ENCODE measurements at places on chromosomes 2 and 18. TPM values are rescaled to one million over a fixed set of nuclear protein-coding genes. Genes with fewer than 3 reads are reported as not detected.

CAB39 gene
- 71.7 TPM for total RNA-seq

GRCh38 chr2:235661167-235661937 is 167.5 kb downstream of the AGAP1 start:
- H3K4me1 ChIP-seq, result peaks cover 31% of the 10 kb centered on the region
- no peaks in the 10 kb centered on the region for H3K36me3 ChIP-seq
- DNase-seq, result no peak
- H3K4me3 ChIP-seq, result no peak overlapping the region
- no peaks in the 10 kb centered on the region for H3K27me3 ChIP-seq
- H3K27ac ChIP-seq, result no peak overlapping the region

GRCh38 chr2:211623096-211623495 is 915.5 kb downstream of the ERBB4 start:
- no peak overlapping the region for H3K27ac ChIP-seq
- H3K4me1 ChIP-seq, result no peaks in the 10 kb centered on the region
- DNase-seq, result no peak
- no peaks in the 10 kb centered on the region for H3K36me3 ChIP-seq

DNA sequence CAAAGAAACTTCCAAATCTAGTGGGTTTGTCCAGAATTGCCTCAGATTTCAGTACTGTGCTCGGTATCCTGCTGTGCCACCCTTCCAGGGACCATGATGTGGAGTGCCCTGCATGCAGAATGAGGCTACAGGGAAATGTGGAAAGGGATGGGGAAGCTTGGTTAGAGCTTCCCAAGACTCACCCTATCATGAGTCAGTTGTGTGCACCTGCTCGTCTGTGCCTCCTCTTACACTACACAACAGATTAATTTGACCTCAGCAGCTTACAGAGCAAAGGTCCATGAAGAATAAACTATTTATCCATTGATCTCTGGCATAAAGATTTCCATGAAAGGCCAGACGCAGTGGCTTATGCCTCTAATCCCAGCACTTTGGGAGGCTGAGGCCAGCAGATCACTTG is 21.3 kb upstream of the NCK2 start:
- H3K27ac ChIP-seq, result no peak overlapping the region
- peaks cover 27% of the 10 kb centered on the region for H3K27me3 ChIP-seq
- DNase-seq, result no peak
- no peak overlapping the region for H3K4me3 ChIP-seq
- no peaks in the 10 kb centered on the region for H3K36me3 ChIP-seq

HEATR5B gene
- total RNA-seq, result 17.9 TPM

EDAR gene
- total RNA-seq, result not detected

- H3K4me3 ChIP-seq, result no peak overlapping the region
- DNase-seq, result no peak
- no peaks in the 10 kb centered on the region for H3K27me3 ChIP-seq
- no peaks in the 10 kb centered on the region for H3K4me1 ChIP-seq
Measured at GRCh38 chr2:176692533-176692932, 423.3 kb downstream of the MTX2 start.

GRCh38 chr2:232420073-232420454 is 13.4 kb downstream of the ALPG start:
- peaks cover 82% of the 10 kb centered on the region for H3K27me3 ChIP-seq
- no peak for DNase-seq
- H3K27ac ChIP-seq, result no peak overlapping the region

UGT1A6 gene
- total RNA-seq, result not detected

STARD7 gene
- 138 TPM for total RNA-seq

All from IMR-90 (cell line).